ENCODE measurements at places on chromosomes 2 and 18. TPM values are rescaled to one million over a fixed set of nuclear protein-coding genes. Genes with fewer than 3 reads are reported as not detected.

Gene MAP4K3
- total RNA-seq, result 48.3 TPM

DNA sequence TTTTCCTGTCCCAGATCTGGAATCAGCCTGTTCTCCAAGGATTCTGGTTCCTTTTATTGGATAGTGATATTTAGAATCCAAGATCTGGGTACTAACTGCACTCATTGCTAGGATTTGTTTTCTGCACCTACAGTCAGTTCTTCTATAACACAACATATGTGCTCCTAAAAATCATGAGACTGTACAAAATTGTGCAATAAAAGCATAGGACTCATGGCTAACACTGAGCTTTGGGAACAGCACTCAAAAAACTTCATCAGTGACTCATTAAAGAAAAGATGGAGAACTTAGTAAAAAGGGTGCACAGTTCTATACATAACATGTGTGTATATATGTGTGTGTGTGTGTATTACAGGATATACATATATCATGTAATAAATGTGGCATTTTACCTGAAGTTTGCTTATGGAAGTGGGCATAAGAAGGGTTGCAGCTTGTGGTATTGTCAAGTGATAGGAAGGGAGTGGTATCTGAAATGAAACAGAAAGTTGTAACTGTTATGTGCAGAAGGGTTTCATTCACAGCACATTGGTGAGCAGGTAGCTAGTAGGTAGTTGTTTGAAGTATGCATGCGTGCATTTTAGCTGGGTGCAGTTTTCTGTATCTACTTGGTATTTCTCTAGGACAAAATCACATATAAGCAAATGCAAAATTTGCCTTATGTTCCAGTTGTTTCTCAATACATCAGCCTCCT is 5.9 kb upstream of the SCYGR2 start:
- no peak overlapping the region for H3K4me3 ChIP-seq
- DNase-seq, result no peak
- H3K27me3 ChIP-seq, result peaks cover 2% of the 10 kb centered on the region
- H3K4me1 ChIP-seq, result no peaks in the 10 kb centered on the region
- H3K36me3 ChIP-seq, result no peaks in the 10 kb centered on the region

DNA sequence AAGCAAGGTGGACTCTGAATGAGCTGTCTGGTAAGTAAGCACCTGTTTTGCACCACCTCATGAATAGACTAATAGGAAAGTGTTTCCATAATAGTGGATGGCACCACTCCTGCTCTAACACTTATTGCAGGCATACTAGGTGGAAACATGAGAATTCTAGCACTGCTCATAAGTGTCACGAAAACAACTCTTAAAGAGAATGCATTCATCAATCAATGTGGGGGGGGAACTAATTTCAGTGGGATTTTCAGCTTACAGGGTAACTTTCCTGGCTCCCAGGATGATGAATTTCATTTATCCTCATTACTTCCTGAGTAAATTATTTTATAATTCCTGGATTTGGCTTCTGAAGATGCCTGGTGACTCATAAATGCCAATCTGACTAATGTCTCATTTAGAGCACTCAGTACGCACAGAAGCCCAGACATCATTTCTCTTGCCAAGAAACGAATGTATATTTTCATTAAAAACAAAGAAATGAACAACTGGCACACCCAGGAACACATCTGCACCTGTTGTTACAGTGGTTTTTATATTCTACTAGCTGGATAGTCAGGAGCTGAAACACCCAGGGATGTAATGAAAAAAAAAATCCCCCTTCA is 129.6 kb downstream of the PID1 start:
- no peaks in the 10 kb centered on the region for H3K27me3 ChIP-seq
- H3K36me3 ChIP-seq, result no peaks in the 10 kb centered on the region
- peak; percentile 41 for DNase-seq
- no peak overlapping the region for H3K4me3 ChIP-seq
- no peak overlapping the region for H3K27ac ChIP-seq

GRCh38 chr2:16763493-16763899 is 97.9 kb upstream of the CYRIA start:
- no peak for DNase-seq
- H3K4me1 ChIP-seq, result no peaks in the 10 kb centered on the region
- no peak overlapping the region for H3K4me3 ChIP-seq

Gene HOXD3
- total RNA-seq, result not detected

DNA sequence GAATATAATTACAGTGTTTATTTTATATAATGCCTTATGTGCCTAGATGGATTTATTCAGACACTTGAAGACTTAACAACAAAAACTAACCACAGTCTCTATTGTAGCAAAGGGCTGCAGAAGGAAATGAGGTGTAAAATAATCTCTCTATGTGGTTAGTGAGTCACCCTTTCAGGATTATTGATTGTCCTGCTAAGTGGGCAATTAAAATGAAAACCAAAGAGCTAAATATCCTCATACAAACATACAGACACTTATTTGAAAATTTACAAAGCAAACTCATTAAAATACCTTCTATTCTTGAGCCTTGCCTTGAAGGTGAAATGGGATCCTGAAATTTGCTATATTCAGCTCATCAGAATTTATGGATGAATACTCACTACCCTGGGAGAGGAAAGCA is 27.7 kb upstream of the DCC start:
- no peak overlapping the region for H3K4me3 ChIP-seq
- no peak overlapping the region for H3K27ac ChIP-seq
- no peak for DNase-seq
- H3K4me1 ChIP-seq, result no peaks in the 10 kb centered on the region
- H3K27me3 ChIP-seq, result no peaks in the 10 kb centered on the region

- no peaks in the 10 kb centered on the region for H3K36me3 ChIP-seq
- H3K27me3 ChIP-seq, result peaks cover 2% of the 10 kb centered on the region
Observed at GRCh38 chr2:1621501-1621900, 122.8 kb downstream of the PXDN start.

Gene COL6A3
- total RNA-seq, result 1,501 TPM

DNA sequence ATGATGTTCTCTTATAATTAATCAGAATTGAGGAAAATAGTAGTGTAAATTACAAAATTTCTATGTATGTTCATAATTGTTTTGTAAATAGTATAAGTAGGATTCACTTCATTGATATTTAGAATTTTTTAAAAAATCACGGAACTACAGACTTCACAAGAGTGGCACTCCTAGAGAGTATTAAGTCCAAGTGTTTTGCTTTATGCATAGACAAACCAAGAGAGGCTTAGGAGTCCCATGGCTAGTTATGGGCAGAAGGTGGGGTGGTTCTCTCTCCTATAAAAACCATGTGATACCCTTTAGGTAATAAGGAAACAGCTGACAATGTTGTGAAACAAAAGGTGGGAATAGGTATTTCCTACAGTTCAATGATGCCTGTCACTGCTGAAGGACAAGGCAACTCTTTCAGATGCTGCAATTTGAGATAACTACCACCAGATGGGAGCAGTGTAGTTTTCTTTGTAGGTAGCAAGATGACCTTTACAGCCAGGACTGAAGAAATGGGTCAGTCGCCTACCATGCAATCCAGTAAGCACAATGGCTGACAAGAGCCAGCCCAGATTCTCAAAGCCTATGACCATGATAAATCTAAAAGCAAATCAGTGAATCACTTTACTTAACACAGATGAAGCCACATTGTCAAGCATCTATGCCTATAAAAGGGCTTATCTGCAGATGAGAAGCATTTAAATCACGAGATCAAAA is 83.9 kb downstream of the AAK1 start:
- peak; percentile 62 for DNase-seq
- H3K4me1 ChIP-seq, result peaks cover 18% of the 10 kb centered on the region
- no peaks in the 10 kb centered on the region for H3K27me3 ChIP-seq
- H3K4me3 ChIP-seq, result no peak overlapping the region

Gene SCYGR4
- not detected for total RNA-seq

- no peak overlapping the region for H3K27ac ChIP-seq
- no peak for DNase-seq
Observed at GRCh38 chr18:78160961-78161656, 818.5 kb upstream of the SALL3 start.

DNA sequence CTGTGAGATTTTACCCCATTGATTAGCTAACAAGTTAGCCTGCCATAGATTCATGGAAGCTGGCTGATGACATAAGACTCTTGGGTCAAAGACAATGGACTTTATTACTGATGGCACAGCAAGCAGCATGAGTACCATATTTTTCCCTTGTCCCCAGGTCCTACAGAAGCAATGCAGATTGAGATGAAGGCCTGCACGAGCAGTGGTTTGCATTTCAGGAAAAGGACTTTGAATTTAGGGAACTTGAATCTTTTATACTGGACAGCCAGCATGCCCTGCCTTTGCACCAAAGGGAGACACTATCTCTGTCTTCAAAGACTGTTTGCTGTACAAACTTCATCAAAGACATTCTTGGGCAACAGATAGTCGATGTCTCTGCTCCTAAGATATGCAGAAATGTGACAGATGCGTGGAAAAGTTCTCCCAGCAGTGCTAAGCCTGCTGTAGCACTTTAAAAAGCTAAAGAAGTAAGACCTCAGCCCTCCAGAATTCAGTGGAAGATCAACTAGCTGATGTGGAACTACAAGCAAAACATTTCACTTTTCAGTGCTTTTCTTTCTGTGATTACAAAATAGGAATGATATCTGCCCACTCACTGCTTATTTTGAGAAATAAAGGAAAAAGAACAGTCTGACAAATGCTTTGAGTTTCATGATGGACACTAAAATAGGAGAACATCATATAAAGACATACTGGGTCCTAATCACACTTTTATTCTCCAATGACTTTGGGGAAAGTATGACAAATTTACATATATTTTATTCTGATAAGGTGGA is 44.4 kb upstream of the TANK start:
- H3K27ac ChIP-seq, result no peak overlapping the region
- DNase-seq, result no peak
- no peak overlapping the region for H3K4me3 ChIP-seq
- no peaks in the 10 kb centered on the region for H3K4me1 ChIP-seq
- peaks cover 5% of the 10 kb centered on the region for H3K27me3 ChIP-seq
- H3K36me3 ChIP-seq, result no peaks in the 10 kb centered on the region

DNA sequence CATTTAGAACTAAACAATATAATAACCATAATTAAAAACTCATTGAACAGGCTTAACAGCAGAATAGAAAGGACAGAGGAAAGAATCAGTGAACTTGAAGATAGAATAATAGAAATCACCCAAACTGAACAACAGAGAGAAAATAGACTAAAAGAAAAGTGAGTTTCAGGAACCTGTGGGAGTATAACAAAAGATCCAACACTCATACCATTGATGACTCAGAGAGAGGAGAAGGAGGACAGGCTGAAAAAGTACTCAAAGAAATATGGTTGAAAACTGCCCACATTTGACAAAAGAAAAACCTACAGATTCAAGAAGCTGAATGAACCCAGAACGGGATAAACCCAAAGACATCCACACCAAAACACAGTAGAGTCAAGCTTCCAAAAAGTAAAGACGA is 54.2 kb upstream of the FMNL2 start:
- H3K27ac ChIP-seq, result no peak overlapping the region
- no peak for DNase-seq
- H3K4me1 ChIP-seq, result no peaks in the 10 kb centered on the region
- peaks cover 6% of the 10 kb centered on the region for H3K27me3 ChIP-seq
- H3K4me3 ChIP-seq, result no peak overlapping the region
- no peaks in the 10 kb centered on the region for H3K36me3 ChIP-seq

Gene SRD5A2
- not detected for total RNA-seq

- DNase-seq, result peak; percentile 7
- H3K36me3 ChIP-seq, result no peaks in the 10 kb centered on the region
Observed at GRCh38 chr2:179264368-179265081, at the start of gene SESTD1. Gene SESTD1 (minus strand): TSS chr2:179264832. CDS start chr2:179191841, 72,991 bp downstream.

- DNase-seq, result no peak
- H3K27ac ChIP-seq, result no peak overlapping the region
- no peaks in the 10 kb centered on the region for H3K36me3 ChIP-seq
- H3K4me3 ChIP-seq, result no peak overlapping the region
- no peaks in the 10 kb centered on the region for H3K27me3 ChIP-seq
Observed at GRCh38 chr2:228417956-228418355, 236.5 kb upstream of the SPHKAP start.

DNA sequence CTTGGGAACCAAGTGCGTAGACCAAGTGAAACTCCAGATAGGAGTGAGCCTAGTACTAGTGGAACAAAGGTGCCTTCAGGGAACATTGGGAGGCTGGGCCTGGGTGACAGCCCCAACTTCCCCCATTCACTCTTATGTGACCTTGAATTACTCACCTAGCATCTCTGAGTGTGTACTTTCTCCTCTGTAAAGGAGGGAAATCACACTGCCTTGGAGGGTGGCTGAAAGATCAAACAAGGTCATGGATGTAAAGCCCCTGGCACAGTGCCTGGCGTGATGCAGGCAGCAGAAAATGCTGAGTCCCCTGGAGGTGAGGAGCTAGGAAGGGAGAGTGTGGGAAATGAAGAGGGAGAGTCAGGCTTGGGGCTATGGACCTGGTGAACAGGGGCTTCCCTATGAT is 45.9 kb downstream of the MARCO start:
- no peaks in the 10 kb centered on the region for H3K36me3 ChIP-seq
- no peaks in the 10 kb centered on the region for H3K4me1 ChIP-seq
- no peak overlapping the region for H3K4me3 ChIP-seq
- H3K27me3 ChIP-seq, result no peaks in the 10 kb centered on the region
- DNase-seq, result no peak

DNA sequence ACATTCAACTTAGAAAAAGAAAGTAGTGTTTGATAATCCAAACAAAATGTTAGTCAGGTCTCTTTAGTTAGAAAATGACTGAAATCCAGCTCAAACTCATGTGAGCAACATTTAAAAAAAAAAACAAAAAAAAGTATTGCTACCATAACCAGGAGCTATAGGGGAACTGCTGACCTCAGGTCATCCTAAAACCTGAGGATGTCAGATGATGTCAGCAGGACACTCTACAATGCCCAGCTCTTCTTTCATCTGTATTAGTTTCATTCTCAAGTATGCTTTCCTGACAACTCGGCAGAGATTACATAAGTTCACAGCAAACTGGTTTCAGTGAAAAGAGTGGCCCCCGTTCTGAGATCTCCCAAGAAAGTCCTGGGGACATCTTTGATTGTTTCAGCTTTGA is 4.2 kb upstream of the ESCO1 start:
- H3K4me1 ChIP-seq, result 0 out of 2 replicates have a peak, but pooled peaks cover 3% of the 10 kb centered on the region
- H3K36me3 ChIP-seq, result no peaks in the 10 kb centered on the region
- DNase-seq, result peak; percentile 12
- H3K27ac ChIP-seq, result no peak overlapping the region
- peak overlapping the region; percentile 13 for H3K4me3 ChIP-seq
- H3K27me3 ChIP-seq, result no peaks in the 10 kb centered on the region

Gene STEAP3
- 18.9 TPM for total RNA-seq

GRCh38 chr2:23221236-23221635 is 163.7 kb upstream of the KLHL29 start:
- no peak overlapping the region for H3K27ac ChIP-seq
- H3K36me3 ChIP-seq, result no peaks in the 10 kb centered on the region
- no peak for DNase-seq
- no peak overlapping the region for H3K4me3 ChIP-seq

Gene TXNDC2
- total RNA-seq, result 0.18 TPM

Gene CCDC121
- total RNA-seq, result 2.2 TPM

Gene IGFBP2
- 33.5 TPM for total RNA-seq

- H3K4me3 ChIP-seq, result no peak overlapping the region
- peak overlapping the region; percentile 41 for H3K27ac ChIP-seq
- H3K36me3 ChIP-seq, result no peaks in the 10 kb centered on the region
- peak; percentile 19 for DNase-seq
- H3K4me1 ChIP-seq, result peaks cover 4% of the 10 kb centered on the region
Observed at GRCh38 chr2:213834746-213835145, 550.5 kb downstream of the SPAG16 start.
